ENCODE measurements at places on chromosomes 1 and 21. TPM values are rescaled to one million over a fixed set of nuclear protein-coding genes. Genes with fewer than 3 reads are reported as not detected.

Gene AADACL3
- not detected for total RNA-seq

Gene MEAF6
- 80.4 TPM for total RNA-seq

Gene SPRR2E
- not detected for total RNA-seq

Gene OR2L3
- 0.12 TPM for total RNA-seq

Data from uterine smooth muscle cell (primary cell).